Activated CD8-positive, alpha-beta memory T cell treated with anti-CD3 and anti-CD28 coated beads for 36 hours (primary cell): ENCODE measurements at places on chromosomes 2 and 18. TPM values are rescaled to one million over a fixed set of nuclear protein-coding genes. Genes with fewer than 3 reads are reported as not detected.

Gene CFC1
- not detected for total RNA-seq

Gene LONRF2
- 0.08 TPM for total RNA-seq

Gene RUFY4
- not detected for total RNA-seq

Gene ERFE
- total RNA-seq, result 0.08 TPM

Gene TDRD15
- total RNA-seq, result not detected

Gene RAB17
- total RNA-seq, result not detected

Gene PLEKHA3
- total RNA-seq, result 31.7 TPM

Gene RAPH1
- 2.6 TPM for total RNA-seq

Gene POTEI
- total RNA-seq, result not detected

Gene SLC8A1
- total RNA-seq, result 0.23 TPM

Gene PRSS56
- not detected for total RNA-seq
